Coronary artery (tissue), 2 donors: ENCODE measurements at places on chromosomes 5 and 9.

GRCh38 chr5:14415024-14415697 is 166.4 kb upstream of the OTULINL start:
- no peak for DNase-seq

DNA sequence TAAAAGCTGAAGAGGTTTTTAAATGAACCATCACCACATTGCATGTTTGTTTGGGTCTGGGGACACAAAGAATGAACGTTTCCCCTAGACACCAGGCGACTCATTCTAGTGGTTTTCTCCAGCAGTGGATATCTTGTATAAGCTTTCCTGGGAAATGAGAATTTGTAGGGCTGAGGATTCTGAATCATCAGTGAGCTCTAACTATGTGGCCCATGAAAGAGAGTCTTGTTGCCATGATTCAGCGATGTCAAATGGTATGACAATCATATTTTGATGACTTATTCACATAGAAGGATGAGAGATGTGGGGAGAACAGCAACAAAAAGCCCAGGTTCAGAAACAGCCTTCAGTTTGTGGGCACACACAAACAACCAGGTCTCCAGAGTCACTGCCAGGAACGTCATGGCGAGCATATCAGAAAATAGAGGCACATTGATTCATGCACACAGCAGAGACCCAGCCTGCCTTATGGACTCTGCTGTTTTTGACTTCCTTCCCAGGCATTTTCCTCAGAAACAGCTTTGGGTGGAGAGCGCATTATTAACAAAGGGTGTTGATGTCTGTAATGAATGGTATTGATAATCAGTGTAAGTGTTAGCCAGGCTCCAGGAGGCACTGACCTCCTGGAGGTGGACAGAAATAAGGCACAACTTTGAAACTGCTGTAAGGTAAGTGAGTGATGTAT is 13.3 kb downstream of the ZNF474 start:
- DNase-seq: no peak

DNA sequence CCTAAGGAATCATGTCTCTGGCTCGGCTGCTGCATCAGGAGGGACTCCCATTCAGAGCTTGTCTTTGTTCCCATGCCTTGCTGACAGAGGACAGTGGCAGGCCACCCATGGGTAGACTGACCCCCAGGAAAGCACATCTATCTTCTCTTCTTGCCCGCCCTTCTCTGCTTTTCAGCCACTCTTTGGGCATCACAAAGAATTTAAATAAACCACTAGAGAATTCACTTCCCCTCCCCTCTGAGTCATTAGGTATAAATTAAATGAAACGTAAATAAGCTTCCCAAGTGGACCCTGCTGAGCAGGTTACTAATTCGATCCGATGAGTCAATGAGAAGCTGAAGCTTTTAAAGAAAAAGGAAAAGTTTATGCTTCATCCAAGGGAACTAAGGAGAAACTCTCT is 97.0 kb downstream of the DRD1 start:
- no peak for DNase-seq

- DNase-seq: no peak
Observed at GRCh38 chr5:134114886-134115805, 665 bp downstream of the TCF7 start.

DNA sequence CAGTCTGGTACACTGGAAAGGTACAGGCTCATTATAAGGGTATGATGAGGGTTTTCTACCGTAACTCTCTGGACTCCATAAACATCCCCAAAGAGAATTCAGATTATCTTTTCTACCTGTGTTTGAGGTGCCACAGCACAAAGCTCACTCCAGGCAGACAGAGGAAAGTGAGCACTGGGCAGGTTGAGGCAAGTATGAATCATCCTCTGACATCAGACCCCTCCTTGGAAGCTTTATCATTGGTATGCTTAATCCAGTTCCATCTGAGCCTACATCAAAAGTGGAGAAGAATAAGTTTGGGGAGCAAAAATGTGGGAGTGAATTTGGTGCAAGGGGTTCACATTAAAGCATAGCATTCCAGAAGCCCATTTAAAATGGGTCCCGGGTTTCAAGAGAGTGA is 21.7 kb downstream of the C9orf152 start:
- no peak for DNase-seq

- no peak for DNase-seq
Observed at GRCh38 chr5:159456722-159457465, 126.6 kb upstream of the IL12B start.

DNA sequence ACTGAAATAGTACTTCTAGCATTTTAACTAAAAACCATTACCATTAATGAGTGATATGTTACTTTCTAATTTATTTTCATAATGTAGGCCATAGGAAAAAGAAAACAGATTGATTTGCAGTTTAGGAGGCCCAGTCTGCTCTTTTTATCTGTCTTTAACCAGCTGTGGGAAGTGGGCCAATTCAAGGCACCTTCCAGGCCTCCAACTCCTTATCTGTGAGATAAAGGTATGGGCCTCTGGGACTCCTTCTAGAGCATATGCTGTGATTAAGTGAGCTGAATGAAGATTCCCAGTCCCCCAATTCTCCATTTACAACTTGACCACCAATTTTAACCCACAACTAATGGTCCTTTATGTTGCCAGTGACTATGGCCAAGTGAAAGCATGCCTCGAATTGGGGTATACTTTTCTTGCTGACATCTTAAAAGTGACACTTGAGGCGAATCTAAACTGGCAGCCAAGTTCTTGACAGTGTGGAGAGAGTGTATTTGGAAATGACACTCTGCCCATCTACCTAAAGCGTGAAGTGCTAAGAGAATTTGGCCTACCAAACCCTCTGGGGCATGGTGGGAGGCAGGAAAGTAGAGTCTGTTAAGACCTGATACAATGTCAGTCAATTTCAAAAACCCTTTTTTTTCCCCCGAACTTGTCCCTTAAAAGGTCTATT is 88.3 kb downstream of the PIK3R1 start:
- DNase-seq: no peak

- DNase-seq: no peak
Observed at GRCh38 chr5:68803881-68804319, 289.9 kb upstream of the SLC30A5 start.

DNA sequence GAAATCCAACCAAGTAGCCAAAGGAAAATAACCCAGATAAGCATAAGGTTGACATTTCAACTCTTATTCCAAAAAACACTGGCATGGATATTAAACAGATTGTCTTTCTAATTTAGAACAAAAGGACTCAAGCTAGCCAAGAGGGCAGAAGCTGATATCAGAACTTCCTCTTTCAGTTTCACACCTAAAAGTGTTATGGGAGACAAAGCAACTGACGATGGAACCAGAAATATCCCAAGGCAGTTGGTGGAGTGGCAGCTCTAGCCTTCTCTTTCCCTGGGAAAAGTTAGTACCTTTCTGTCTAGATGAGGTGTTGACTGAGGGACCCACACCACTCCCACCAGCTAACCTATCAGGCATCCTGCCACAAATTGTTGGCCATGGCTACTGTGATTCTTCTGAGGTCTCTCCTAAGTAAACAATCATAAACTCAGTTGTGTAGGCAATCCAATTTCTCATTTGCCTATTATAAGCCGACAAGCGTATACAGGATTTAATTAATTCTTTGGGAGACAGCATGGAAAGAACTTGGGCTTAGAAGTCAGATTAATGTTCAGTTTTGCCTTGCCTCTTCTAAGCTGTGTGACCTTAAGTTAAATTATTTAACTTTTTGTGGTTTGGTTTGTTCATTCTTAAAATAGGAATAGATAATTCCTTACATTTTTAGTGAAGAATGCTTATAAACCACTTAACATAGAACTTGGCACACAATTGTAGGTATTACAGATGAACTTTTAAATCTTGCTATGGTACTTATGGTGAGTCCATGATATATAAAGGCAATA is 110.9 kb upstream of the ADAMTSL1 start:
- DNase-seq: no peak
